ENCODE measurements at places on chromosomes 3 and 15.
A peak's percentile ranks its signal among the peaks of the same experiment; 100 is the strongest.

DNA sequence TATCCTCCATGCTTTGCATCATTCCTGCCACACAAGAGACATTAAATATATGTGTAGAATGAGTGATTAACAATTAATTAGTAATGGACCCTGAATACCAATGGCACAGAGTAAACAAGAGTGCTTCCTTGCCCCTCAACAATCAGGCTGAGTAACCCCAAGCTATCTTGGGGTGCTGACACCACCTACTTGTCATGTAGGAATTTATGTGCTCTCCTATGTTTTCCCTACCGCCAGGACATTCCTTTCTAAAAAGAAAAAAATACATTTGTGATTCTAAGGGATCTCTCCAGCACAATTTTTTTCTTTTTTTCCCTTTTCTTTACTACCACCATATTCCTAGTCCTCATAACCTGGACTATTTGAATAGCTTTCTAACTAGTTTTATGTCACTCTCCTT is 449.1 kb downstream of the MFSD1 start:
- DNase-seq, result no peak

DNA sequence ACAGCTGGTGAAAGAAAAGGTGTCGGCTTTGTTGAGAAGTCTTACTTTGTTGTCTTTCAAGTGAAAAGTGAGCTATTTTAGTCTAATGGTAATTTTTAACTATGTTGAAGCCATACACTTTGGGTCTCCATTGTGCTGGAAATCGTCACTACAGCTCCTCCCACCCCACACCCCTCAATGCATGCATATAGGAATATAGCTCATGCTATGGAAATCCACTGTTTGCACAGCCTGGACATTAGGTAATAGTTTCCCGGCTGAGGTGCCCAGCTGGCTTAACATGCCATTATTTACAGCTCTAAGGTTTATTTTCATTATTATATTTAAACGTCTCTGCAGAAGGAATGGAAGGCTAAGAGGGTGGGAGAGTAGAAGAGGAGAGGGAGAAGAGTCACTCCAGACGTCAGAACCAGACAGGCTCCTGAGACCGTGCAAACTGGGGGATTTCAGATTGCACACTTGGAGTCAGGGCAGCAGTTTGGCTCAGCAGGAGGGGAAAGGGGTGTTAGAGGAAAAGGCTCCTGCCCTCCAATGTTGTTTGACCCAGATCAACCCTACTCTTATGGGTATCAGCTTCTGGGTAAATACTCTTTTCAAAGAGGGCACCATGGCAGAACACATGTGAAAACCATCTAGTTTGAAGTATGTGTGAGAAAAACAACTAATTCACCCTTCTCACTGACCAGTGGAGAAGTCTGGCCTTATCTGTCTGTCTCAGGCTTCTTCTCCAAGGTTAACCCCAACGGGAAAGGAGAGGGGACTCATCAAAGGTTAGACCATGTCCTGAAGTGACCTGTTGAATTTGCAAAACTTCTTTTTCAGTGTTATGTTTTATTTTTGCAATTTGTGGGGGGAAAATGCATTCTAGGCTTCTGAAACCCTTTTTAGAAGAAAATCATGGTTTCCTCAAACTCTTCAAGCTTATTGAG is 218.7 kb upstream of the CTDSPL start:
- DNase-seq, result no peak

GRCh38 chr3:122843604-122844003 is 48.7 kb downstream of the SLC49A4 start:
- DNase-seq, result no peak

GRCh38 chr3:119413603-119414280 is 49.7 kb downstream of the TMEM39A start:
- DNase-seq, result no peak

- DNase-seq, result no peak
Measured at GRCh38 chr15:88480981-88481380, 13.5 kb downstream of the MRPS11 start.

DNA sequence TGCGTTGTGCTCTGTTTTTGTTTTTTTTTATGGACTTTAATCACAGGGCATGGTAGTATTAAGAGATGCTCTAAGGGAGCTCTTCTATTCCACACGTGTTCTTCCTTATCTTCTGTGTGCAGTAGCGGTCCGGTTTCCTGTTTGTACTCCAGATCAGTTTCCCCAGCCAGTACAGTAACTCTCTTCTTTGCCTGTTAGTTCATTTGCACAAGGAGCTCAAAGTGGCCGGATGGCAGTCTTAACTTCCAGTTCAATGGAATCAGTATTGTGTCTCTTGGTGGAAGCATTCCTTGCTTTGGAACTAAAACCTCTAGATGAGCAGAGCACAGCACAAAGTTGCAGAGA is 122.0 kb downstream of the KLF13 start:
- DNase-seq, result no peak

- DNase-seq, result no peak
Measured at GRCh38 chr3:25888892-25889524, 99.1 kb downstream of the OXSM start.

DNA sequence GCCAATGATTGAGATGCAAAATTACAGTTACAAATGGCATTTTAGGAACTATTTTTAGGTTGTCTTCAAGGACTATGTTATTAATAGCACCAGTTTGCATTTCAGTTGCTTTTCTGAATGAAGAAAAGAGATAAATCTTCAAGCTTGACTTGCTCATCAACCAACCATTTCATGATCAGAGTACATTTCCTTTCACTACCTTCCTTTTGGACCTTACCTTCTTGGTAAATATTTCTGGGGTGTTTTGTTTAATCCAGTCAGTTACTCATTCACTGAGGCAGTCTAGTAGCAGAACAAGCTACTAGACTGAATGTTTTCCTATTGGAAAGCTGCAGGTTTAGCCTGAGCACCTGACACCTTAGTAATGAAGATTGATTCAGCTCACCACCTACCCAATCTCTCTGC is 8.2 kb downstream of the SLC27A2 start:
- no peak for DNase-seq

- DNase-seq, result no peak
Measured at GRCh38 chr15:45644437-45644836, 9.6 kb downstream of the SQOR start.

DNA sequence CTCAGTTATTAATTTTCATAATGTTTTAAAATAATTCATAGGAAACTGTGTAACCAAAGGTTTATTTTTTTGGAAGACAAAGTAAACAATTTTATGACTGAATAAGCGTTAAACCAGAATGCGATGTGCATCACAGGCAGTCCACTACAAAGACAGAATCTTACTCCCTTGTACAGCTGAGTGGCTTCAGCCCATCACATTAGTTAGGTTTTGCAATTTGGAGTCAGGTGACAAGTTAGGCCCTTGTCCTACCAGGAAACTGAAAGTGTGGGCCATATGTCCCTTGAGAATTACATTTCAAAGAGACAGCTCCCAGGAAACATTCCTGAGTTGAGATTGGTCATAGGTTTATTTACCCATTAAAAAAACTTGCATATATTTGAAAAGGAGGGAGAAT is 156.3 kb downstream of the MEX3B start:
- DNase-seq, result no peak

DNA sequence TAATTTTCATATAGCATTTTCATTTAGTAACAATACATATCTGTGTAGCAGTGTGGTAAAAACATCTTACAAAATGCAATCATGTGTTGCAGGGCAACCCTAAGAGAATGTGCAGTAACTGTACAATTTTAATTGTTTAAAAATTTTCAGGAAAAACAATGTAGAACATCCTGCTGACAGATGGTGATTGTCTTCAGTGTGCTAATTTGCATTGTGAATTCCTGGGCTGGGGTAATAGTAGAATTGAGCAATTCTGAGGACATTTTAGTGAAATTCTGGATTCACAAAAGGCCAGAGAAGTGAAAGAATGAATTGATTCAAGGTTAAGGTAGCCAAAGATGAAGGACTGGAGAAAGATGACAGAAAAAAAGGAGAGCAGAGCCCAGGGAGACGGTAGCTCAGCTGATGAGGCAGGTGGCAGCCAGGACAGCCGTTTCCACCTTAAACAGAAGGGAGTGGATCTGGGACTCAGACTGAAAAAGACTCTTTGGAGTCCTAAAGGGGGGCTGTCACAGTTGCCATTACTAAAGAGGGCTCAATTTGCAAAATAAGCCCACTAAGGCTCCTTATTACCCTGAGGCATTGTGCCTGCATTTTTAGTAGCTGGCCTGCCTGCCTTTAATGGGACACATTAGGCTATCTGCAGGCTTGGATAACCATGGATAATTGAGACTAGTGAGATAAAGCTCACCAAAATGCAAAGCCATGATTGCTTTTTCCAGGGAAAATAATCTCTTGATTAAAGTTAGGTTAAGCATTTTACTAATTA is 8.6 kb downstream of the MAP3K13 start:
- no peak for DNase-seq

DNA sequence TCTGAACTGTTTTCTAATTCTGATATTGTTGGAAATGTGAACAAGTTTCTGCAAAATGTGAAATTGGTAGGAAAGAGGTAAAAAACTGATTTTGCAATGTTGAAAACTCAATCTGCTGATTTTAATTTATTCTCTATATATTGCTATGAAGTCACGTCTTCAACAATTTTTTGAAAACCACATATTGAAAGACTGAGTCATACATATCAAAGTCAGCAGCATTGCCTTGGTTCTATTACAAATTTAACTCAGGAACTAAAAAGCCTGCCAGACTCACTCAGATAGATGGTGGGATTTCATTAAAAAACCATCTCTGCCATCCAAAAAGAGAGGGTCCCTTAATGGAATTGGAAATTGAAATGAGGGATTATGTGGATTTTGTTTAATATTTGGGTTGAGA is 351.4 kb downstream of the CNTN3 start:
- peak; percentile 20 for DNase-seq

GRCh38 chr3:14489641-14490040 is 50.5 kb downstream of the GRIP2 start:
- no peak for DNase-seq

GRCh38 chr15:58066042-58066867 is 744 bp upstream of the ALDH1A2 start:
- DNase-seq, result no peak

DNA sequence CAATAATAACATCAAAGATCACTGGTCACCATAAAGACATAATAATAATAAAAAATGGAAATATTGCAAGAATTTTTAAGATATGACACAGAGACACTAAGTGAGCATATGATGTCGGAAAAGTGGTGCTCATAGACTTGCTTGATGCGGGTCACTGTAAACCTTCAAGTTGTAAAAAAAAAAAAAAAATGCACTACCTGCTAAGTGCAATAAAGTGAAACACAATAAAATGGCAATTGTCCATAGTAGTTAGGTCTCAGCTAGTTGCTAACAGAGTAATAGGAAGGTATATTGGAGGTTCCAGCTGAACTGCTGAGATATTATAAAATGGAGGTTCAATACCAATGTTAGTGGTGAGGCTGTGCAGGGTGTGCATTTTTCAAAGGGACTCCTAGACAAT is 146.6 kb upstream of the MRPS22 start:
- no peak for DNase-seq

DNA sequence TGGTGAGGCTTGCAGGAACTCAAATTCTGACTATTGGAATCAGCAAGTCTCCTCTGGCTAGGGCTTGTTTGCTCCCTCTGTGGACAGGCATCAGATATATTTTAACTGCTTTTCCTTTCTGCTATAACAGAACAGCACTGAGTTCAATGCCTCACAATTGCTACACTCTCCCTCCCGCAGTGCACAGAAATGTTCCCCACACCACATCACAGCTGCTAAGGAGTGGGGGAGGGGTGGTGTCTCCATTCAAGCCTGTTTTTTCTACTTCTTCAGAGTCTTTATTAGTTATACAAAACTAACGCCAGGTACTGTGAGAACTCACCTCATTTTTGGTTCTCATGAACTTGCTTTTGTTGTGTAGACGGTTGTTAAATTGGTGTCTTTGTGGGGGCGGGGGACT is 68.5 kb downstream of the BCHE start:
- DNase-seq, result no peak

- DNase-seq, result no peak
Measured at GRCh38 chr15:70503073-70503745, 260.1 kb downstream of the UACA start.

DNA sequence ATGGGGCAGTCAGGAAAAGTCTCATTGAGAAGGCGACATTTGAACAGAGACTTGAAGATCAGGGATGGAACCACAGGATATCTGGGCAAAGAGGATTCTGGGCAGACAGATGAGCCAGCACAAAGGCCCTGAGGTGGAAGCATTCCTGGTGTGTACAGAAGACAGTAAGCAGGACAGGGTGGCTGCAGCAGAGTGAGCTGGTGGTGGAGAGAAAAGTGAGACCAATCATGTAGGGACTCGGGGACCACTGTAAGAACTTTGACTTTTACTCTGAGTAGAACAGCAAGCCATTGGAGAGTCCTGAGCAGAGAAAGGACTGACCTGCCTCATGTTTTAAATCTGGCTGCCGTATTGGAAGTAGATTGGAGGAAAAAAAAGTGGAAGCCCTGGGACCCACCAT is 29.9 kb upstream of the LRRFIP2 start:
- no peak for DNase-seq

DNA sequence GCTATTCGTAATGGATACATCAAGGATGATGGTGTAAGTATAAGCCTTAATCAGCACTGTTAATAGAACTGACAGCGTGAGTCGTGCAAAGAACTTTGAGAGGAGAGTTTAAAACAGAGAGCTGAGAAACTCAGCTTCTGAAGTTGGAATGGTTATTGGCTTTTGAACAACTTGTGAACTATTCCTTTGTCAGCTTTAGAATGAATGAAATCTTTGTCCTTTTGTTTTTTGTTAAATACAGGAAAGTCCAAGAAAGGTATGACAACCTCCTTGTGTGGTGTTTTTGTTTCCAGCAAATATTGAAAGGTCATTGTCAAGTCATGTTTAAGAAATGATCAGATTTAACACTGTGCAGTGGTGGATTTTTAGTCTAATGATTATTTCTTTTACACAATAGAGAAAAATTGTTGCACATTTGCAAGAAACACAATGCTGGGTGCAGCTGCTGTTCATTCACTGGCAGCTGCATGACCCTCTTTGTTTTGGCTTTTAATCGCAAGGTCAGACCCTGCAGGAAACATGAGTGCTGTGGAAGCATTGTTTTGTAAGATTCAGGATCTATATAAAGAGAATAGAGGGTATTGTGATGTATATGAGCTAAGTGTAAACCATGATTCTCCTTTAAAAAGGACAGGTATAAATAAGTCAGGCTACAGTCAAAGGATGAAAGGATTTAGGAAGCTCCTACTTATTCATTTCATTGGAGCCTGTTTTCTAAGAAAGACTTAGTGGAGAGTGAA is 21.7 kb upstream of the ABHD10 start:
- DNase-seq, result peak; percentile 51

GRCh38 chr15:60128000-60128376 is 123.9 kb downstream of the FOXB1 start:
- DNase-seq, result peak; percentile 34

All from HT1080 (cell line).